ENCODE measurements at places on chromosomes 4 and X.

DNA sequence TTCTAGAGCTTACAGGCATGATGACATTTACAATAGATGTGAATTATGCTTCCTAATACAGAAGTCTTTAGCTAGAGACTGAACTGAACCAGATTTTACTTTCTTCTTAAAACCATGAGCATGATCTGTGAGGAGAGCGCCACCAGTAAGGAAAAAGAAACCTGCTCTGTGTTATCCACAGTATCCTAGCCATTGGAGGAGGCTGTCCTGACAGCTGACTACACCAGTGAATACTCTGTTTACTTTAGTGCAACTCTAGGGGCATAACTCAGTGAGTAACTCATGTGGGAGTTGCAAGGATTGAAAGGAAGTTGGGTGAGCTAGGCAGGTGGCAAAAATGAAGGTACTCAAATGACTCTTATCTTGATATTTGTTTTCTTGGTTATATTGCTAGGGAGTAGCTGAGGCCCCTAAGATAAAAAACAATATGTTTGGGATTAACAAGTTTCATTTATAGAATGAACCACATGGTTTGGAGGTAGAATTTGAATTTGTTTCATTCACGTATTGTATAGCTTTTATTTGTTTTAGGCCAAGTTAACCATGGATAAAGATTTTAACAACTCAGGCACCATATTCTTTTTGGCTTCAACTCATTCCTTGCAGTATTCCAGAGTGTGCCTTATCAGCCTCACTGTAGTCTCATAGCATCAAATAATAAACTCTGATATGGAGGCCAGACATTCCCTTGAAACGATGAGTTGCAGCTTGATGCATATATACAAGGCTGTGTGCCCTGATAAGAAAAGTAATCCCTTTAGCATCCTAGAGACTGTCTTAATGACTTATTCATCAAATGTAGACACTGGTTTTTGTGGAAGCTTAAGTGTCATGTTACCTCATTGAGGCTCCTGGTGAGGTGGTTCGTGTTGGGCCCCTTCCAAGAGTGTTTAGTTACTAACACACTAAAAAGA lies 2.5 kb downstream of the BMP3 start:
- no peak for DNase-seq

GRCh38 chrX:105754286-105754964 lies 67.9 kb upstream of the NRK start:
- DNase-seq, result no peak

DNA sequence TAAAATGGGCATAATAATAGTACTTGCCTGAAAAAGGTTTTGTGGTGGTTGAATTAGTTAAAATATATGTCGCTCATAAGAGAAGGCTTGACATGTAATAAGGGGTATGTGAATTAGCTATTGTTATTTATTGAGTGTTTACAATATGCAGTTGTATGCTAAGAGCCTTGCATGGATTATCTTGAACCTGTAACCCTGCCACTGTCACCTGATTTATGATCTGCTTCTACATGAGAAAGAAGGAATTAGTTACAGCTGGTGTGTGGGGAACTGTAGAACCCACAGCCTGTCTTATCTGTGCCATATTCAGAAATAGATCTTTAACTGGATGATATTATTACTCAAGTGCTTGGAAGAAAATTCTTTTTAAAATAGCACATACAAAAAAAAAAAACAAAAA lies 227.7 kb downstream of the LDB2 start:
- no peak for DNase-seq

DNA sequence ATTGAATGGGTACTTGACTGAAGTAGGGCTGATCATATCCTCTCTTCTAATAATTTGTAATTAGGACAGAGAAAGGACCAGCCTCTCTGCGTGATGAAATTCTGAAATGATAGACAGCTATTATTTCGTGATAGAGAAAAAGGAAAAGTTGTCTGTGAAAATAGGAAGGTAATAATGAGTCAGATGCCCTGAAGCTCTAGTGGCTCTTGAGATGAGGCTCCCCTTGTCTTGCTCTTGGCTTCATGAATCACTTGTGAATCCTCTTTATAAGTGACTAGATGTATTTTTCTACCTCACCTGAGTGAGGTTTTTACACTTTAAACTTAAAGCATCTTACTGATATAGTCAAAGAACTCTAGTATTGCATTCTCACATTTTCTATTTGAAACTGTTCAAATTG lies 888.9 kb downstream of the PCDH18 start:
- no peak for DNase-seq

- DNase-seq, result no peak
These were observed 19.4 kb upstream of the SRD5A3 start for GRCh38 chr4:55326629-55327028.

GRCh38 chrX:70553516-70553915 lies 108.9 kb downstream of the DLG3 start:
- no peak for DNase-seq

- no peak for DNase-seq
These were observed 39.8 kb downstream of the TRAPPC11 start for GRCh38 chr4:183698909-183699308.

DNA sequence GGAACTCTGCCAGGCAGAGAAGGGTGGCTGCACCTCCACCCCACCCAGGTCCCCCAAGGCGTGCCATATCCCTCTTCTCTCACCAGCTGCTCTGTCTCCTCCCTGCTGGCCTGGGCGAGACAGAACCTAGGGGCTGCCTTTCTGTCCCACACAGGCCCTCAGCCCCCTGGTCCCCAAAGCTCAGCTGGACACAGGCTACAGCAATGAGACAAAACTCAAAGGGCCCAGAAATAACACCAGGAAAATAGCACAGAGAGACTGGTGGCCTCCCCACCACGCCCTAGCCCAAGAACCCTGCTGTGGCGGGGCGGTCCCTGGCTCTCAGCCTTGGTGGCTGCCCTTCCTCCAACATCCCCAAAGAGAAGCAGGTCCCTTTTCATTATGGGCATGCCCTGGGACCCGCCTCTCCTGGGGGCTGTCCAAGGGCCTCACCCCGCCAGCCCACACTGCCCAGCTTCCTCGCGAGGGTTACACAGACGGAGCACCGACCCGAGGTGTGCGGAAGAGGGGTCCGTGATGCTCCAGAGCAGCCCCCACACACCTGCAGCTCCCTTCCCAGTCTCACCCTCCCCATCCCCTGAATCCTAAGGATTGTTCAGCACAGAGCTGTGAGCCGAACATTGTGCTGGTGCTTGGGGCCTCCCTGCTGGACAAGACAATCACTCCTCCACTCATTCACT lies 67.7 kb upstream of the HMX1 start:
- no peak for DNase-seq

DNA sequence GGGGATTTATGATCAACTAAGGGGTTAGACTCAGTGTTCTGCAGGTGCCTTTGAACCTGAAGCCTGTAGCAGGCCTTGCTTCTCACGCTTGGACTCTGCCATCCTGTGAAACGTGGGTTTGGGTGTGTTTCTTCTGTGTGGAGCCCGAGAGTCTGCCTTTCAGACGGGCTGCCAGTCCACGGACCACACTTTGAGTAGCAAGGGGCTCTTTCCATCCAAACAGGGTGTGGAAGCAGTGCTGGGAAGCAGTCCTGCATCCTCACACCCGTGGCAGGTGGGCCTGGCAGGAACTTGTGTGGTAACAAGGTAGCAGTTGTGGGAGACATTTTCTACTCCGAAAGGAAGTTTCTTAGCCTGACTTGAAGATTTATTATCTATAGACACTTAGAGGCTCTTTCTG lies 22.7 kb downstream of the RGS12 start:
- no peak for DNase-seq

- DNase-seq, result no peak
These were observed 79.8 kb downstream of the PSAPL1 start for GRCh38 chr4:7354927-7355326.

DNA sequence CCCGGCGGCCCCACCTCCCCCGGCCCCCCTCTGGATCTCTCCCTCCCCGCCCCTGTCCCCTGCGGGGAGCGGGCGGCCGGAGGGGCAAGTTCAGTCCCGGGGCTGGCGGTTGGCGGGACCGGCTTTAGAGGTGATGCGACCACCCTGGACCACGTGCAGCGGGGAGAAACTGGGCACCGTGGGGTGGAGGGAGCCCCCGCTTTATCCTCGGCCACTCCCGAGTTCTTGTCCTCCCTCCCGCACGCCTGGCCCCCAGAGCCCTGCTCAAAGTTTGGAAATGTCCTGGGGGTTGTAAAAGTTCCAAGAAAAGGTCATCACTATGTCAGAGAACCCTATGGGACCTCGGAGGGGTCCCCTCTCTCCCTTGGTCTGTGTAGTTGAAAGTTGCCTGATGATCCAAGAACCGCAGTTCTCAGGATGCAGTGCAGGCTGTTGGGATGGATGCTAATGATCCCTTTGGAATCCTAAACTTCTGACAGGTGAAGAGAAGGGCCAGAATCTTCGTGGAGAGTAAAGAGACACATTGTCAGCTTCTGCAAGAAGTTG lies 411 bp upstream of the VEGFC start:
- no peak for DNase-seq

DNA sequence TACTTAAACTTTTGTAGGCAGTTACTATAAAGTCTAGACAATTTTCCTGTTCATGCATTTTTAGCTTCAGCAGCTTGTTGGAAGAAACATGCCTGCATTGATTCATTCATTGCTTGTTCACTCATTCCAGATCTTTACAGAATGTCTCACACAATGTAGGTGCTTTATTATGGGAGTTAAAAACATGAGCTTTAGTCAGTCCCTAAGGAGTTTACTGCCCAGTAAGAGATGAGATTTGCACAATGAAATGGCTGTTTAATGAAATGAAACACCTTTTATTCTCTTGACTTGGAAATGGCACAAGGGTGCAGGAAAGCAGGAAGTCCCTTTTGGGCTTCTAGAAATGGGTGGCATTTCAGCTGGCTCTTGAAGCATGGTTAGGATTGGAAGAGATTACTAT lies 2.9 kb downstream of the NOCT start:
- no peak for DNase-seq

- DNase-seq, result no peak
These were observed 161.0 kb upstream of the HS3ST1 start for GRCh38 chr4:11589676-11590075.

GRCh38 chrX:129738466-129739308 lies at the start of gene XPNPEP2:
TSS of gene XPNPEP2 (plus strand) at chrX:129738979. CDS start at chrX:129739214, 235 bp downstream.
- peak; percentile 56 for DNase-seq

DNA sequence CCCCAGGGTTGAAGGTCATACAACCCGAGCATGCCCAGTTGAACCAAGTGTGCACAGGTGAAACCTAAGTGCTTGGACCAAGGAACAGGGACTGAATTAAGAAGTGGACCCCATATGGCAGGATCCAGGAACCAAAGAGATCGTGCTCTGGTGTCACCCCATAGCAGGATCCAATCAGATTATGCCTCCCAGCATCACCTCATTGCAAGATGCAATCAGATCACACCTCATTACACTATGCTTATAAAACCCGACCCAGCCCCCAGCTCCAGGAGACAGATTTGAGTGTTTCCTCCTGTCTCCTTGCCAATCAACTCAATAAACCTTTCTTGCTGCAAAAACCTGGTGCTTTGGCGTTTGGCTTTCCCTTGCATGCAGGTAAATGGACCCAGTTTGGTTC lies 37.6 kb downstream of the EFHC2 start:
- DNase-seq, result no peak

- DNase-seq, result no peak
These were observed 788.0 kb downstream of the C4orf33 start for GRCh38 chr4:129883996-129884395.

- DNase-seq, result no peak
These were observed 64.5 kb upstream of the FRAS1 start for GRCh38 chr4:77992581-77992980.

GRCh38 chrX:43661521-43662240 lies 5.6 kb downstream of the MAOA start:
- DNase-seq, result no peak

DNA sequence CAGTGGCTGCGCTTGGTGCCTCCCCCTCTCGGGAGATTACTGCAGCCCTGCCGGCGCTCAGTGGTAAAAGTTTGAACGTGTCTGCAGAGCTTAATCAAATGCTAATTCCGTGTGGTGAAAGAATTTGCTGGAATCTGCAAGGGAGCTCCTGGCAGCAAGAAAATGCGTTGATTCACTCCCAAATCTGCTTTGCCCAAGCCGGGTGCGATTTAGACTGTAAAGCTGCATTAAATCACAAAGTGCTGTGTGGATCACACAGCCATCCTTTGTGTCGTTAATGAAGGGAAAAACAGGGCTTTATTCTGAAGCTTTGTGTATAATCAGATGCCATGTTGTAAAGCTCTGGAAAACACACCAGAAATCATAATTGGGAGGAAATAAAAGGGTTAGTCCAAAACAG lies 444.1 kb downstream of the BCOR start:
- DNase-seq, result no peak

GRCh38 chr4:16952896-16953630 lies 54.6 kb upstream of the LDB2 start:
- DNase-seq, result no peak

GRCh38 chr4:5852523-5853202 lies 40.2 kb downstream of the CRMP1 start:
- no peak for DNase-seq

- DNase-seq, result peak; percentile 90
These were observed 27.5 kb downstream of the LNX1 start for GRCh38 chr4:53563824-53564223.

DNA sequence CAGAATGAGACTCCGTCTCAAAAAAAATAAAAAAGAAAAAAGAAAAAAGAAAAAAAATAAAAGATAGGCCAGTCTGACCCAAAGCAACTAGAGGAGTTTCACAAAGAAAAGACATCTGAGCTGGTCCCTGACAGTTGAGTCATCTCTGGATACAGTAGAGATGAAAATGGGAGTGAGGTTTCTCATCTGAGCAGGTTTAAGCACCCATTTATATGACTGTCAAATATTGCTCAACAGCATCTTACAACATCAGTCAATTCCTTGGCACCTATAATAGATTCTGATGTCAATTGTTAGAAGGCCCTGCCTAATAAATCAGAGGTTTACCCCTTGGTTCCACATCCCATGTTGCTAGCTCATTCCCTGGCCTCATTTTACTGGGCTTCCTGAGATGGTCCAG lies 490.5 kb downstream of the MAGEE1 start:
- no peak for DNase-seq

DNA sequence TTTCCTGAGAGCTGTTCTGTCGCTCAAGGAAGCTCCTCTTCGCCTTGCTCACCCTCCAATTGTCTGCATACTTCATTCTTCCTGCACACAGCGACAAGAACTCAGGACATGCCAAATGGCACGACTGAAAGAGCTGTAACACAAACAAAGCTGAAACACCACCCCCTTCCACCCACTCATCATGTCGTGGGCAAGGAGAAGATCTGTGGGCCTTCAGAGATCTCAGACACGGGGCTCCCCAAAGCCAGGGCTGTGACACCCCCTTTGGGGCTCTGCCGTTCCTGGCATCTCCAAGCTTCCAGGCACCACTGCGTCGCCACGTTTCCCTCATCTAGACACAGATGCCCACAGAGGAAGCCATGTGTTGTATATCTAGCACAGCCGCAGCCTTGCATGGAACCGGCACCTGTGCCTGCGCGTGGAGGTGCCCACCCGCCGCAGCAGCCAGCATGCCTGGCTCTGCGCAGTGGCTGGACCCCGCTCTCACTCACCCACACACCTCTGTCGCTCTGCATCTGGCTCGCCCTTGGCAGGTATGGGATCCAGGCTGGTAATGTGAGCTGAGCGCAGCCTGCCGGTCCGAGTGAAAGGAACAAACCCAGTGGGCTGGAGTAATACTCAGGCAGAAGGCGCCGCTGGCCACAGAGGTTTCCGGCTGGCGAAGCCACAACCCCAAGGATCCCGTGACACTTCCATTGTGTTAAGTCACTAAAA lies 676.4 kb upstream of the INTU start:
- no peak for DNase-seq

Measured in fibroblast of skin of left biceps (primary cell).